H7 (cell line): ENCODE measurements at places on chromosomes 3 and 15.

- DNase-seq, result no peak
Observed at GRCh38 chr3:193593668-193594030, 641 bp downstream of the OPA1 start.

- DNase-seq, result no peak
Observed at GRCh38 chr15:75138016-75138999, 63.4 kb upstream of the C15orf39 start.

- peak; percentile 4 for DNase-seq
Observed at GRCh38 chr3:118772547-118773011, 262.1 kb downstream of the IGSF11 start.

DNA sequence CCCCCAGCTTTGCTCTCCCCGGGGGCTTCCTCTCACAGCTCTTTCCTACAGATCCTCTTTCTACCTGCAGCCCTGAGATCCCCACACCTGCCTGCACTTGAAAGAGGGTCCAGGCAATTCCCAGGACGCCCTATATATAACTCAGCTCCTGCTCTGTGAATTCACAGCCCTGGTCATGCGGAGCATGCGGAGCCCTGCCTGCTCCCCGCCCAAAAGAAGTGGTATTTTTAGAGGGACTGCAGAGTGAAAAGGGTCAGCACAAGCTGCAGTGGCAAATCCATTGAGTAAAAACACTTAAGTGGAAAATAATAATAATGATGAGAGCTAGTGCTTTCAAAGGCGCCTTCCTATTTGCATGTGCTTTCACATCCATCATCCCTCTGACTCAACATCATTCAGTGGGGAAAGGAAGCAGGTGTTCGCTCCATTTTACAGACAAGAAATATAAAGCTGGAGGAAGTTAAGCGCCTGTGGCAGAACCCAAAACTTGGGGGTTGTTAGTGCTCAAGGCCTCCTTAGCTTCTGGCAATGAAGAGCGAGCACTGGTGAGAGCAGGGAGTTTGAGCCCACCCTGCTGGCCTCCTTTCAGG, 76.3 kb upstream of the LIPC start:
- no peak for DNase-seq

GRCh38 chr15:90095521-90095959, 6.7 kb downstream of the IDH2 start:
- DNase-seq, result peak; percentile 70

- DNase-seq, result peak; percentile 84
Observed at GRCh38 chr3:126180477-126181397, at the start of gene ALDH1L1. ALDH1L1 (minus strand) TSS chr3:126180586; CDS start chr3:126160979, 19,607 bp downstream.

DNA sequence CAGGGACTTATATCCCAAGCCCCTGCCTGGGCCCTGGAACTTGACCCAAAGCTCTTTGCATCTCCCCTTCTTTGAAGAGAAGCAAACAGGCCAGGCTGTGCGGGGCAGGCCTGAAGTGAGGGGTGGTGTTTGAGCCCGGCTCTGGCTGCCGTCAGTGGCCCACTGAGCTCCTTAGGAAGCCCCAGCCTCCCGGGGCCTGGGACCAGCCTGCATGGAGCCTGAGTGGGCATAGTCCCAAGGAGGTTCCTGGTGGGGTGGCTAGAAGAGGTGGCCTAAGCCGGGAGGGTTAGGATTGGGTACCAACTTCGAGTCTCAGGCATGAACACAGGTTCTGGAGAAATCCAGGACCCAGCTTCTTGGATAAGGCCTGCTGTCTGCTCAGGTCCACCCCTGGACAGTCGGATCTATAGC, 6.4 kb downstream of the TMIE start:
- DNase-seq, result no peak

- DNase-seq, result peak; percentile 60
Observed at GRCh38 chr3:181699171-181699903, 12.4 kb upstream of the SOX2 start.

- peak; percentile 63 for DNase-seq
Observed at GRCh38 chr3:62109534-62109933, 263.8 kb downstream of the FEZF2 start.

DNA sequence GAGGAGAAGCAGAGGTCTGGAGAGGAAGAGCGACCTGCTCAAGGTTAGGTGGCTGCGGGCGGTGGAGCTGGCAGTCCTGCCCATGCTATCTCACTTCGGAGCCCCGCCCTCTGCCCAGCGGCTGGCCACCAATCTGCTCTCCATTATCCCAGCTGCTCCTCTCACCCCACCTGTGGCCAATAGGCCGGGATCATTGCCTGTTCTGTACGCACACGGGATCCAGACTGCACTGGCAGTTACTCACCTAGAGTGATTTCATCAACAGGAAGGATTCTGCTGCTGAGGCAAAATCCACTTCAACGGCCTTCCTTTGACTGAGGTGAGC, 100.6 kb downstream of the TLE3 start:
- DNase-seq, result no peak

- DNase-seq, result no peak
Observed at GRCh38 chr3:168476360-168476980, 380.7 kb upstream of the GOLIM4 start.

DNA sequence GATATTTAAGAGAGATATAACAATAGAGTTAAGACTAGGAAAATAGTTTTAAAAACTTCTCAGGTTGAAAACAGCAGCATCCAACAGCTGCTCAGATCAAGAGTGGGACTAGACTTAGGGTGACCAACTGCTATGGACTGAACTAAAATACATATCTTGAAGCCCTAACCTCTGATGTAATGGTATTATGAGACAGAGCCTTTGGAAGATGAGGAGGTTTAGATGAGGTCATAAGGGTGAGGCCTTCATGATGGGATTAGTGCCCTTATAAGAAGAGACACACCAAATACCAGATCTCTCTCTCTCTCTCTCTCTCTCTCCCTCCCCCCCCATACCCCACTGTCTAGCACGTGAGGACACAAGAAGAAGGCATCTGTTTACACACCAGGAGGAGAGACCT, 37.4 kb upstream of the GALNT15 start:
- DNase-seq, result no peak

DNA sequence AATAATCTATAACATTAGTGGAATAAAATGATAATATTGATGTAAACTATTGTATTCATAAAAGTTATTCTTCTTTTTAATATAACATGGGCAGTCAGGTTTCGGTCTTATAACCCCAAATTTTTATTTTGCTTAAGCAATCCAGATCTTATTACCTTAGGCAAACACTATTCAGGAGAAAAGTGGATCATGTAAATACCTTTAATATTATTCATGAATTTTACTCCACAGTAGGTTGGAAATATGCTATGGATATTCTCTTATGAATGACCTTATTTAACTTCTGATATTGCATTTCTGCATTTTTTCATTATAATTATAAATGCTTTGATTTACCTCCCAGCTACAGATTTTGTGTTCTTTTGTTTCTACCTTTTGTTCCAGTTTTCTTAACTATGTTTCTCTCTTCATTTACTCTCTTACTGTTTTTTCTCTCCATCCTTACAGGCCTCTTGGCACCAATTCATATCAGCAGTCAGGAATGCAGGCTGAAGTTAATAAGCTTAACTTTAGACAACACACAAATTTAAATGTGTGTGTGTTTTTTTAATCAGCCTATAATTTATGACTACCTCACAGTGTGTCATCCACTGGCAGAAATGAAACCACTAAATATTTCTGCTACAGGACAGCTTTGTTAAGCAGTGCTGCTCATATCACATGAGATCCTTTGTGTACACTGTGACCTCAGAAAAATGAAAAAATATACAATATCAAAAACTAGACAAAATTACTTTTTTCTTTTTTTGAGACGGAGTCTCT, 111.0 kb downstream of the NSUN3 start:
- DNase-seq, result no peak

GRCh38 chr3:132407025-132407424, 10.3 kb upstream of the DNAJC13 start:
- DNase-seq, result no peak

DNA sequence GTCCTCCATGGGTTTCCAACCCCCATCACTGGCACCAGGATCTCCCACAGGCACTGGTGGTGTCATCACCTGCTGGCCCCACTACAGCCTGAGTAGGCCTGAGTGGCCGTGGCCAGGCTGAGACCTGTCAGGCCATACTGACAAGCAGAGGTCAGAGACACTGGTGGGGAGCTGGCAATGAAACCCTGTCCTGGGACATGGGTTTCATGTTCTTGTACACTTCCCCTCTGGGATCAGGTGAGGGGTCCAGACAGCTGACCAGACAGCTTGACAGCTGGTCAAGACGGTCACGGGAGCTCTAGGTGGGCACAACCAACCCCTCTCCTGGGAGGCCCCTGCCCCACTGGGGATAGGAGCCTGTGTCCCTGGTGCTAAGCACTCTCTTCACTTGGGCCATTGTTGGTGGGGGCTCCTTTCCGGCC, 13.1 kb downstream of the ZBTB47 start:
- DNase-seq, result no peak

DNA sequence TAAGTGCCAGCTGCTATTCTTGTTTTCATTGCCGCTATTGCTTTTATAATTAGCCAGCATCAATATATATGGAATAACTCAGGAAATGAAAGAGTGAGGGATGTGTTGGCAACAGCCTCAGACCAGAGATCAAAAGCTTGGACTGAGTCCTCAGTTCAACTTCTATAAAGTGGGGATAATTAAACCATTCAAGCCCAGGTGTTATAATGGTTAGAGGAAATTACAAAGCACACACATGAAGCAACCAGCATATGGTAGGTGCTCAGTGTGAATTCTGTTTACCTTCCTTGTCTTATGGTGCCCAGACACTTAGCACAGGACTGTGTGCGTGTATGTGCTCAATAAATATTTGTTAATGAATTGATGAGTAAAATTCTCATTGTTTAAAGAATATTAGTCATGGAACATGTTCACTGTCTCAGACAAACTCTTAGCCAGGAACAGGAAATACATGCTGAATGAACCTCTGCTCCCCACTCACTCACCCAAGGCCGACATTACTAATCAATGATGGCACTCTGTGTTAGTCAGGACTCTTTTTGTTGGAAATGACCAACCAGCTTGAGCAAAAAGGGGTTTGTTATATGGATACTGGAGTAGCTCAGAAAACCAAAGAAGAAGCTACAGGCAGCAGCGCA, 16.7 kb upstream of the CCDC174 start:
- DNase-seq, result no peak

GRCh38 chr15:79016527-79017170, 71.8 kb upstream of the CTSH start:
- DNase-seq, result no peak

- DNase-seq, result no peak
Observed at GRCh38 chr15:66751579-66751978, 49.5 kb downstream of the SMAD6 start.

DNA sequence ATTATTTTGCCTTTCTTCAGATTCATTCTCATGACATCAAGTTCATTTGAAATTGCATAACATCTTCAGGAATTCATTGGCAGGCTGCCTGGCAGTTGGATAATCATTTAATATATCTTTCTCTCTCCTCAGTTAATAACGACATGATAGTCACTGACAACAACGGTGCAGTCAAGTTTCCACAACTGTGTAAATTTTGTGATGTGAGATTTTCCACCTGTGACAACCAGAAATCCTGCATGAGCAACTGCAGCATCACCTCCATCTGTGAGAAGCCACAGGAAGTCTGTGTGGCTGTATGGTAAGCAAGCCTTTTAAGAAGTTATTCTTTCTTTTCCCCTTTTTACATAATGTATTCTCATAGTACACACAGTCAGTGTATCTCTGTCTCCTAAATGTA, 38.2 kb downstream of the TGFBR2 start:
- DNase-seq, result no peak

- peak; percentile 78 for DNase-seq
Observed at GRCh38 chr15:40272485-40273056, 10.3 kb downstream of the ANKRD63 start.

GRCh38 chr15:50257924-50258323, 7.6 kb downstream of the HDC start:
- DNase-seq, result no peak

DNA sequence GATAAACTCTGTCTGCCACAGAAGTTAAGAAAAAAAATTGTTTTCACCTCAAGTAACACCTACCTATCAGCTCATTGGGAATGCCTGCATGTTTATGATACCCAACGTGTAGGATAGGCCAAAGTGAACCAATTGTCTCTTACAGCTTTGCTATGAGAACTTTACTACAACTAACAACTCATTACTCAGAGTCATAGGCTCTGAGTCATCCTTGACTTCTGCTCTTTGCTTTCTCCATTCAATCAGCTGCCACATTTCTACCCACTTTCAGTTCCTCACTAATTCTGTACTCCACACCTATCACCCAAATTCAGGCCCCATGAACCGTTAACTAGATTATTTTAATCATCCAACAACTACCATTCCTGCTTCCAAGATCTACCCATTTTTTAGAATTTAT, 843.9 kb downstream of the TUSC7 start:
- no peak for DNase-seq

GRCh38 chr3:142999881-143000280, 1.5 kb upstream of the U2SURP start:
- DNase-seq, result no peak

GRCh38 chr15:101451846-101452245, 37.7 kb downstream of the PCSK6 start:
- DNase-seq, result no peak

DNA sequence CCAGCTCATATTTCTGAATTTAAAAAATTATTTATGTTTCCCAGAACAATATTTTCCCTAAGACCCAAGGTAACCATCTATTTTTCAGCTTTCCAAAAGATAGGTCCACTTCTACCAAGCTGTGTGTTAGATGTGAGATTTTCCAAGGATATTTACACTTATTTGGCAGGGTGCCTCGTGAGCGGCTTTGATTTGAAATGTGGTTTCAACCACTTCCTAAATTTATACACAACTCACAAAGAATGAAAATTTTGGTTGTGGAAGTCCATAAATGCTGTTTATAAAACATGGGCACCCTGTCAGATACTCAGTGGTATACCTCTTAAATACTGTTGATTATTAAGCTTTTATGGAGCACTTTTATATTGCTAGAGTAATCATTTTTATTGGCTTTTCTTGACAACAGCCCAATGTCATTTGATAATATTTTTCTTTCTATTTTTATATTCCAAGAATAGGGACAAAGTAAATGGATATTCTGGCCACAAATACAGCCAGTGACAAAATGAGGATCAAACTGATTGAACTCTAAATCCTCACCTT, 57.6 kb downstream of the GAP43 start:
- no peak for DNase-seq

GRCh38 chr15:84103345-84103744, 132.2 kb upstream of the GOLGA6L4 start:
- no peak for DNase-seq

DNA sequence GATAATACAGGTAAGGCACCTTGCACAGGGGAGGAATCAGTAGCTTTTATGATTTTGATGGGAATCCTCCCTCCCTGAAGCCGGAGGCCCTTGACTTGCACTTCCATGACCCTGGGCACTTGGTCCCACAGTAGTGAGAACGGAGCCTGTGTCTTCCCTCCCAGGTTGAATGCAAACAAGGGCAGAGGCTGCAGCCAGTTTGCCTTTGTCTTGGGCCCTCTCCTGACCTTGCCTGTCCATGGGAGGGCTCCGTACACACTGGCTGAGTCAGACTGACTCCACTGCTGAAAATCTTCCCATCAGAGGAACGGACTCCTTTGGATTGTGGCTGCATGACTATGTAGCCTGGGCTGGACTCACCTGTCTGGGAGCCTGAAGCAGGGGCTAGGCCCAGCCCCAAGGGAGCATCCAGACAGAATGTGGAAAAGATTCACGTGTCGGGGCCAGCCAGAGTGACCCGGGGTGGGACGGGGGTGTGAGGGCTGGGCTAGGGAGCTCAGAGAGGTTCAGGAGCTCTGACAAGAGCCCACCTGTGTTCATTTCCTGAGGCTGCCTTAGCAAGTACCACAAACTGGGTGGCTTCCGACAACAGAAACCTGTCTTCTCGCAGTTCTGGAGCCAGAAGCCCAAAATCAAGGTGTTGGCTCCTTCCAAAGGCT, 9.5 kb downstream of the TBC1D21 start:
- DNase-seq, result peak; percentile 58
